ENCODE measurements at places on chromosomes 6 and 20.

GRCh38 chr6:139017227-139017626, 11.3 kb upstream of the ABRACL start:
- DNase-seq = no peak

GRCh38 chr20:59749301-59749700, 145.0 kb downstream of the PHACTR3 start:
- no peak for DNase-seq

DNA sequence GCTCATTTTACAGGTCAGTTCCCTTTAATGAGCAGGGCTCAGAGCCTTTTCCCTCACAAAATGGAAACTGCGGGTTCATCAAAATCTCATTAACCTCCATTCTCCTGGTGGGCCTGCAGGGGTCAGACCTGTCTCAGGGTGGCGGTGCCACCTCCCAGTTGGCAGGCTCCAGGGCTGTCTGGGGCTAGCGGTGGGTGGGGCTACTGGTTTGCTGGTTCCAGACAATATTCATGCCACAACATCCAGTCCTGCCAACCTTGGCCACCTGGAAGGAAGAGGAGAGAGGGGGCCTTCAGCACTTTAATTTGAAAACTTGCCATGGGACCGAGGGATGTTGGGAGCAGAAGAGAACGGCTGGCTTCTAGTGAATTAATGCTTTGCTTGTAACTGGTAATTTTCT, 41.9 kb upstream of the CTNNBL1 start:
- no peak for DNase-seq

DNA sequence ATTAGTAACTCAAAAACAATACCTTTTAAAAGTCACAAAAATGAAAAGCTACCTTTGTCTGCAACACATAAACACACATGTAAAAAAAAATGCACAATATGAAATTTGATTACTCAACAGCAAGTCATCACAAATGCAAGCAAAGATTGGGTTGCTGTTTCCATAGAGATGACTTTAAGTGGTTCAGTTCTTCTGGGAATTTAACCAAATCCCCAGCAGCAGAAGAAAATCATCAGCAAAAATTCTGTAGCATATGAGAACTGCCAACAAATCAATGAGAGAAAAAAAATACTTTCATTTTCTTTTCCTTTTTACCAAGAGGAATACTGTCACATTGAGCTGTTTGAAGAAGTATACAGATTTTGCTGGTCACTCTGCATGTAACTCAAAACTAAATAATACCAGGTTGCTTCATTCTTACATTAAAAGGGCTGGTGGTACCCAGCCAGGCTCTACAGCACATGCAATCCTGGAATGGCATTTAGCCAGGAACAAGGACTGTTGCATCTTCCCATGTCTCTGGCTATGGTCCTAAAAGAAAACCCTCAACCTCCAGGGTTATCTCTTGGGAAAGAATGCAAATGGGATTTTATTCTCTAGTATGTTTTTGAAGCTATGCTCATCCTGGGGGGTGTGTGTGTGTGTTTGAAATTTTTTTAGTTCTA, 158.3 kb downstream of the OPRM1 start:
- DNase-seq = no peak

- no peak for DNase-seq
These were observed 65.6 kb downstream of the ZNF292 start for GRCh38 chr6:87220997-87221396.

DNA sequence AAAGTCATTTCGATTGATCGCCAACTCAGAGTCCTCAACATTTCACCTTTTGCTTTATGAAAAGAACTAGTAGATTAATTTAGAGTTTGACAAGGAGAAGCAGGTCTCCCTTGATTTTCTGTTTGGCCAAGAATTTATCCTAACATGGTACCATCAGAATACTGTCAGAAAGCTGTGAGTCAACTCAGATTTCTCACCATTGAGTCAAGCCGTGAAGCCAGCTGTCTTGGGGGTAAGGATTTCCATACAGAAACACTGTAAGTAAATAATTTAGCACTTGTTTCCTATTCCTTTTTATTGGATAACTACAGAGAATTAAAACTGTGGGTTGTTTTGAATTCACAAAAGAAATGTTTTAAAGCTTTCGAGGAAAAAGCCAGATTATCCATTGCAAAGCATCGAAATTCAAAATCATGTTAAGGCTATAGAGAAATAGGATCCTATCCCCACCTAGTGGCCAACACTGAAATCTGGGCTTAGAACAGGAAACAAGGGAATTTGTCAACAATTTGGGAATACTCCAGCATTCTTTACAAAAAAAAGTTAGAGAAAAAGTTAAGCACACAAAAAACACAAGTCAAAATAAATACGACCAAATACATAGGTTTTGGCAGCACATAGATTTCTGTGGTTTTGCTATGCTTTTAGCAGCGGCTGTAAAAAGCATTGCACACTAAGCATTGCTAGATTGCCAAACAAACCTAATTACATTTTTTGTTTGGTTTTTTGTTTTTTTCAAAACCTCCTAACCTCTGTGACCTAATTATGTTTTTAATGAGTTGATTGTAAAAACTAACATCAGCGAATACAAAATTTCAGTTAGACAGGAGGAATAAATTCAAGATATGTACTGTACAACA, 44.2 kb downstream of the COL11A2 start:
- no peak for DNase-seq

- DNase-seq = peak; percentile 67
These were observed 20.4 kb downstream of the WFDC3 start for GRCh38 chr20:45771182-45771759.

GRCh38 chr6:4480788-4481735, 295.1 kb upstream of the CDYL start:
- no peak for DNase-seq

Data from stimulated activated naive CD4-positive, alpha-beta T cell (primary cell).